ENCODE measurements at places on chromosomes 3 and 15.
A peak's percentile ranks its signal among the peaks of the same experiment; 100 is the strongest.

GRCh38 chr15:59801649-59802048, 112.5 kb upstream of the BNIP2 start:
- no peak for DNase-seq

GRCh38 chr3:155386919-155387318, 93.4 kb upstream of the STRIT1 start:
- DNase-seq, result no peak

- DNase-seq, result no peak
These were observed 107.1 kb downstream of the ATG7 start for GRCh38 chr3:11379238-11379823.

DNA sequence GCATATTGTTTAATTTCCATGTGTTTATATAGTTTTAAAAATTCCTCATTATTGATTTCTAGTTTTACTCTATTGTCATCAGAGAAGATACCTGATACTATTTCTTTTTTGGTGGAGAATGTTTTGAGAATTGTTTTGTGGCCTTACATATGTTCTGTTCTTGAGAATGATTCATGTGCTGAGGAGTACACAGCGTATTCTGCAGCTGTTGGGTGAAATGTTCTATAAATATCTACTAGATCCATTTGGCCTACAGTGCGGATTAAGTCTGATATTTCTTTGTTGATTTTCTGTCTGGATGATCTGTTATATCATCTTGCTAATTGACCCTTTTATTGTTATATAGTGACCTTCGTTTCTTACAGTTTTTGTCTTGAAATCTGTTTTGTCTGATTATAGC, 109.7 kb downstream of the UBE2E2 start:
- DNase-seq, result no peak

DNA sequence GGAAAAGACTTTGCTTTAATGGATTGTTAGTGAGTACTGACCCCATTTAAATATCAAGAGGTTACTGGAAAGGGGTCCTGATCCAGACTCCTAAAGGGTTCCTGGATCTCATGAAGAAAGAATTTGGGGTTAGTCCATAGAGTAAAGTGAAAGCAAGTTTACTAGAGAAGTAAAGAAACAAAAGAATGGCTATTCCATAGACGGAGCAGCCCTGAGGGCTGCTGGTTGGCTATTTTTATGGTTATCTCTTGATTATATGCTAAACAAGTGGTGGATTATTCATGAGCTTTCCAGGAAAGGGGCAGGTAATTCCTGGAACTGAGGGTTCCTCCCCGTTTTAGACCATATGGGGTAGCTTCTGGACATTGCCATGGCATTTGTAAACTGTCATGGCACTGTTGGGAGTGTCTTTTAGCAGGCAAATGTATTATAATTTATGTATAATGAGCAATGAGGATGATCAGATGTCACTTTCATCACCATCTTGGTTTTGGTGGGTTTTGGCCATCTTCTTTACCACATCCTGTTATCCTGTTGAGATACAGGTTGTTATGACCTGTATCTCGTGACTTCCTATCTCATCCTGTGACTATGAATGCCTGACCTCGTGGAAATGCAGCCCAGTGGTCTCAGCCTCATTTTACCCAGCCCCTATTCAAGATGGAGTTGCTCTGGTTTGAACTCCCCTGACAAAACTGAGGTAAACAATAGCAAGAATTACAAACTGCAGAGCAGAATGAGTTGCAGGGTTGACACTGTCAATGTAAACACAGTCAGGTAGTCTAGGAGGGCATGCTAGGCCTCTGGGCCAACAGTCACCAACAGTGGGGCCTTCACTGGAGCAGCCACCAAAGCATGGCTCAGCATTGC, 10.3 kb upstream of the GPR160 start:
- no peak for DNase-seq

DNA sequence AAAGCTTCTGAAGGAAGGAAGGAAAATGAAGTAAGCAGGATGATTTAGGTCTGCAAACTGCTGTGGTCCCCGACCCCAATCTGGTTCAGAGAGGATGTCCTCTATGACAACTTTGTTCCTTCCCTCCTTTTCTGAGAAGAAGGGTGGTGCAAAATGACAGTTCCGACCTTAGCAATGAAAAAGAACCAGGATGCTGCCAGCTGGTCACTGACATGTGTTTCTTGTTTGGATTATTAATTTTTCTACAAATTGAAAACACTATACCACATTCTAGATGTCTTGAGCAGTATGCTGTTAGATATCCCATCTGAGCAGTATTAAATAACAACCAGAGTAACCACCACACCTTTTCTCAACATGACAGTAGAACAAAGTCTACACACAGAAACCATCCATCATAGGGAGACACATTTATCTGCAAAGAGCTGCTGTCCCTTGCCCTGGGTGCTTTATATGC, 27.5 kb downstream of the CDCP1 start:
- DNase-seq, result no peak

- DNase-seq, result no peak
These were observed 5.5 kb upstream of the CTSH start for GRCh38 chr15:78950343-78950742.

DNA sequence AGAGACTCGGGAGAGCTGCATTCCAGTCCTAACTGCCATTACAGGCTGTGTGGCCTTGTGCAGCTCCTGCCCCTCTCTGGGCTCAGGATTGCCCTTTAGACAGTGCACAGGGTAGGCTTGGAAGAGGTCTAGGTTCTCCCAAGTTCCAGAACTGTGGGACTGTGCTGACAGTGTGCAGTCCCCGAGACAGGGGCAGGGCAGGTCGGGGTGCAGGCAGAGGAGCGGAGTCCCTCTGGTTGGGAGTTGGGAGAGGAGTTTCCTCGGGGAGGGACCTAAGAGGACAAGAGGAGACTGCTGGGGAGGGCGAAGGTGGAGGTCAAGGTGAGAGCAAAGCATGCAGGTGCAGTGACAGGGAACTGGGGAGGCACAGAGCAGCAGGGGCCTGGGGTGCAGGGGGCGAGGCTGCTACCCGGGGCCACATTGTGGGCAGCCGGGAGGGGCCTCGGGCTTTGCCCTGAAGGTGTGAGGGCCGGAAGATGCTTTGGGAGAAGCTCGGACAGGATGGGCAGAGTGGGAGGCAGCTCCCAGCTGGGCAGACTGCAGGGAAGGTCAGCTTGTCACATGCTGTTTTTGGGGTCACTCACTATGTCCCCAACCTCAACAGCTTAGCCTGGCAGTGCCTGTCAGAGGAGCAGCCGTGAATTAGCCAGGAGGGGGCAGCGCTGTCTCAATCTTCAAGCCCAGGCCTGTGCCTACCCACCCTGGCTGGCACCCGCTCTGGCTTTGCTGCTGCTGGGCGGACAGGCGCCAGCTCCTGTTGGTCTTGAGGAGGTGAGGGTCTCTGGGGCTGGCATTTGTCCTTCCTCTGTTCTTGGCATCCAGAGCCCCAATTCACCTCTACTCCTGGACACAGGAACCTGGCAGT, 15.4 kb upstream of the CSPG4 start:
- DNase-seq, result peak; percentile 53

DNA sequence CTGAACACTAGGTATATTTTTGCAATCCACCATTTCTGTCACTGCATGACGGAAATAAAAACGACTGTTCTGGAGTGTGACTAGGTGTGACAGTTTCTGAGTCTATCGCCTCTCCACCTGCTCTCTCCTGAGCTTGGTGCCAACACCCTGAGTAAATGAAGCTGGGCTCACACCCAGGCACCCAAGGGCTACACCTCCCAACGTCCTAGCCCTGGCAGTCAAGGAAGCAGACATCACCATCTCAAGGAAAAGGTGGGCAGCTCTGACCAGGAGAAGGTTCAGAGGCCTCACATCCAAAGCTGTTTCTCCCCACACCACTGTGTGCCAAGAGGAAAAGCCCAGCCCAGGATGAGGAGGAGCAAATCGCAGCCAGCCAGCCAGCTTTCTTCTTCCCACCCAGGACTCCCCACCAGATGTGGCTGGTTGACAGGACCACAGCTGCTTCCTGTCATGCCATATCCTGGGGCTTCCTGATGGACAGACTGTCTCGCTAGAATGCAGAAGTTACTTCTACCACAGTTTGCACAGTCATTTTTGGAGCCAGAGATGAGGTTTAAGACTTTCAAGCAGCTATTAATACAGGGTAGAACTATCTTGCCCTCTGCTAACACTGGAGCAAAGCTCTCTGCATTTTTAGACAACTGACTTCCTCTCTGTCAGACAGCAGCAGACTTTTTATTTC, 3.3 kb downstream of the SCAMP2 start:
- peak; percentile 8 for DNase-seq

DNA sequence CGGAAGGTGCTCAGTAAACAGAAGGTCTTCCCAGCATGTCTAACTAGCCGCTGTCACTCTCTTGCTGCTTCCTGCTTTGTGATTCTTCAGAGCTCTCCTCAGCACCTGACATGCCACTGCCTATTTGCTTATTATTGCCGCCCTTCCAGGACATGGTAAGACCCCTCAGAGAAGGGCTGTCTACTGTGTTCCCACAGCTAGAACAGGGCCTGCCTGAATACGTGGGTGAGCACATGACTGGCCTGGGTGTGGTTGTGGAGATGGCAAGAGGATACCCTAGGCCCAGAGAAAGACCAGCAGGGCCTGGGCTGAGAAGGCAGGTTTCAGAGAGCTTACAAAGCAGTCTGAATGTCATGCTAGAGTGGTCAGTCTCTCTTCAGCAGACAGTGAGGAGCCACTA, 2.4 kb upstream of the EPHB1 start:
- DNase-seq, result no peak

DNA sequence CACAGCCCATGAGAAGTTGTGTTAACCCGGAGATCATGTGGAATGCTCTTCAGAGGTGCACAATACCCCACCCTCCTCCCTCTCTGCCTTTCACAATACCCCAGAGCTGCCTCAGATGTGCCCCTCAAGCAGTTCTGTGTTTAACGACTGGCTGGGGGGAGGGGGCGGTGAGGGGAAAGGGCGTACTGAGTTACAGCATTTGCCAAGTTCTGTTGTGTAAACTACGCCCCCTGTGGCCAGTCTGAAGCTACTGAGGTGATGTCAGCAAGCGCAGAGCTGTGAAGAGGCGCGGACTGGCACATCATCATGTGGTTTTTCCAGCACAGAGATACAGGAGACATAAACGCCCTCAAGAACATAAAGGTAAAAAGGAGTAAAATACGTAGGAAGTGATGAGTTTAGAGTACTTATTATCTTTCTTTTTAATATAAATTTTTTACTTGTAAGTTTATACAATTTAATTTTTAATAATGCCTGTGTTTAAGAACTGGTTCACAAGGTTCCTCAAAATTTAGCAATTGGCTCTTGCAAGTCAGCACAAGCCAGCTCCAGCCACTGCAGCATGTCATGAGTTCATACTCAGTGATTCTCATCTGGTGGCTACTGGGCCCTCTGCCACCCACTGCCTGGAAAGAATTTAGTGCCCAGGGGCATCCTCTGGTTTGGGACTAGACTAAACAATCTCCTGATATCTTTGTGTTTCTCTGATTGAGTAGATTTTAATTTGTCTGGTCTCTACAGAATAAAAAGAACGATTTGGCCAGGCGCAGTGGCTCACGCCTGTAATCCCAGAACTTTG, 1.7 kb downstream of the EPB42 start:
- no peak for DNase-seq

DNA sequence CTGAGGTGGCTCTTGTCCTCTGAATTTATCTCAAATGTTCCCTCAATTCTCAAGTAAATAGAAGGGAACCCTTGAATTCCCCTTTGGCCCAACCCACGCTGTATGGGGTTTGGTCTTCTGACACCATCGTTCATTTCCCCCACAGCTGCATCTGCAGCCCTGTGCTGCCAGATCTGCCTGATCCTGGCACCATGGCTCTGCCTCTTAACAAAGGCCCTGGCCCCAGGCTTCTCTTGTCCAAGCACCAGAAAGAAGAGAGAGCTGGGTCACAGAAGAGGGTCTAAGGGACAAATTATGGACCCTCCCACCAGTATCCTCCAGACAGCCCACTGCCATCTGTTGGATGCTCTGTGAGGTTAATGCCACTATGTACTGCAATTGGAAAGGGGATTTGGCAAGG, 1.8 kb downstream of the MAP1A start:
- no peak for DNase-seq

- DNase-seq, result no peak
These were observed 50.0 kb downstream of the SELENOT start for GRCh38 chr3:150653110-150653561.
